Muscle of leg (tissue), 16 donors: ENCODE measurements at places on chromosomes 3 and 15. TPM values are rescaled to one million over a fixed set of nuclear protein-coding genes. Genes with fewer than 3 reads are reported as not detected.

- no peaks in the 10 kb centered on the region for H3K4me1 ChIP-seq
- H3K27ac ChIP-seq: no peak overlapping the region
- no peaks in the 10 kb centered on the region for H3K27me3 ChIP-seq
- H3K4me3 ChIP-seq: no peak overlapping the region
- H3K36me3 ChIP-seq: peaks cover 36% of the 10 kb centered on the region
- no peak for DNase-seq
Measured at GRCh38 chr3:43079536-43080332, 26.1 kb downstream of the POMGNT2 start.

DNA sequence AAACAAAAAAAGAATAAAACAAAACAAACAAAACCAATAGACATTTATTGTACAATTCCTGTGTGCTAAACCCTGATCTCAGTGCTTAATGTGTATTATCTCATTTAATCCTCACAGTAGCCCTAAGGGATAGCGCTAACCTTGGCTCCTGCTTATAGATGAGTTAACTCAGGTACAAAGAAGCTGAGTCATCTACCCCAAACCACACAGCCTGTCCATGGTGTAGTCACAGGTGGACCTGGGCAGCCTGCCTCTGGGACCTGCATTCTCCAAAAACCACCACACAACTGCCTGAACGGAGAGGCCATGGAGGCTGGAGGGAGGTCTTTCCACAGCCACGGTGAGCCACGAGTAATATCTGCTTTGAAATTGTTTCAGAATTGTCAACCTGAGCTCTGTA is 5.5 kb upstream of the CLN6 start:
- H3K27ac ChIP-seq: no peak overlapping the region
- DNase-seq: no peak
- H3K36me3 ChIP-seq: no peaks in the 10 kb centered on the region

DNA sequence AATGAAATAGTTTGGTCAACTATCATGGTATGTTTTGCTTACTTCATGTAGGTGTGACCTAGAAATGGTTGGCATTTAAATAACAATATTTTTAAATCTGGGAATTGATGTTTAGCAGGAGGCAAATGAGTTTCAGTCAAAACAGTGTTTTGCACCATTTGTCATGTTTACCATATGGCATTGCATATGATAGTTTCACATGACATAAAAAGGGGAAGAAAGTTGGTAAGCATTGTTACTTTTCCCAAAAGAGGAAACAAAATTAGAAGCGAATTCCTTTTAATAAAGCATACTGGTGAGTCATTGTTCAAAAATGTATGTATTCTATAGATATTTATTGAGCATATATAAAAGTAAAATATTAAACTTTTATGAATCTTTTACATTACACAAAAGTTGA is 2.3 kb downstream of the RNF13 start:
- H3K4me3 ChIP-seq: no peak overlapping the region
- DNase-seq: peak; percentile 51
- no peak overlapping the region for H3K27ac ChIP-seq
- H3K27me3 ChIP-seq: no peaks in the 10 kb centered on the region
- peaks cover 11% of the 10 kb centered on the region for H3K4me1 ChIP-seq

The HTD2 gene
- polyA plus RNA-seq: 10.3 TPM

DNA sequence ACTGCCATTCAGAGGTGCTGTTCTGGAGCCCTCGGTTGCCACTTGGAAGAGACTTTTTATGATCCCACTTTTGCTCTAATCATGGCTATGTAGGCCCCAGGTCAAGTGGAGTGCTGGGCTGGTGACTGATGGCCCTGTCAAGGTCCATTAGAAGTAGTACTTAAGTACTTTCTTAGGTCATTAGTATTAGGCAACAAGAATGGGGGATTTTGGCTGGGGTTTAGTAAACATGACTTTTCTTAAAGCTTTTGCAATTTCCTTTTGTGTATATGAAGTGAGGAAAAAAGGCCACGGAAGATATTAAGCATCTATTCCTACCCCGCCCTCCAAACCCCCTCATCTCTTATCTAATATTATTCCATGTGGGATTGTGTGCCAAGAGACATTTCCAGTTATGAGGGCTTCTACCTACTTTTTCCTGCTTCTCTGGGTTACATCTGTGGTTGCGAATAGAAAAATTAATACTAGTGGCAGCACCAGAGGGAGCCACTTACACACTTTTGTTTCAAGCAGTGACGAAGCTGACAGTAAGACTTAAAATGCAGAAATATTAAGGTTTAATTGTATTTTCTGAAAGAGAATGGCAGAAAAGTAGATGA is 13.9 kb downstream of the NLGN1 start:
- DNase-seq: peak; percentile 61
- no peaks in the 10 kb centered on the region for H3K27me3 ChIP-seq
- no peaks in the 10 kb centered on the region for H3K4me1 ChIP-seq
- H3K36me3 ChIP-seq: no peaks in the 10 kb centered on the region
- no peak overlapping the region for H3K27ac ChIP-seq
- no peak overlapping the region for H3K4me3 ChIP-seq

DNA sequence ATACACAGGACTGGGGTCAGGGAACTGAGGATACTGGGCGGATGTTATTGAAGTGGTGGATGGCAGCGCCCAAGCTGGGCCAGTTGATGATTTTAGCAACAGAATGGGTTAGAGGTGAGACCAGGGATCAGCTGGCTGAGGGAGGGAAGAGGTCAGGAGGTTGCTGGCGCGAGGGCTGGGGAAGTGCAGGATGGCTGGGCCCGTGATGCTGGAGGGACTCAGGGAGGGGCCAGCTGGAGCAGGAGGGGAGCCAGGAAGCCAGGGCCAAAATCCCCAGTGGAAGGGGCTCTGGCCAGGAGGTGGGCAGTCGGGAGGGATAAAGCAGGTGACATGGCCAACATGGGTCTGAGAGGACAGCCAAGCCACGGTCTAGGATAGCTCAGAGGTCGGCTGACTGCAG is 178.0 kb downstream of the NSMCE3 start:
- H3K4me1 ChIP-seq: no peaks in the 10 kb centered on the region
- H3K36me3 ChIP-seq: no peaks in the 10 kb centered on the region
- no peak overlapping the region for H3K27ac ChIP-seq

The CEP19 gene
- polyA plus RNA-seq: 1.5 TPM

The ZPLD1 gene
- polyA plus RNA-seq: not detected

The STARD9 gene
- polyA plus RNA-seq: 13.5 TPM

DNA sequence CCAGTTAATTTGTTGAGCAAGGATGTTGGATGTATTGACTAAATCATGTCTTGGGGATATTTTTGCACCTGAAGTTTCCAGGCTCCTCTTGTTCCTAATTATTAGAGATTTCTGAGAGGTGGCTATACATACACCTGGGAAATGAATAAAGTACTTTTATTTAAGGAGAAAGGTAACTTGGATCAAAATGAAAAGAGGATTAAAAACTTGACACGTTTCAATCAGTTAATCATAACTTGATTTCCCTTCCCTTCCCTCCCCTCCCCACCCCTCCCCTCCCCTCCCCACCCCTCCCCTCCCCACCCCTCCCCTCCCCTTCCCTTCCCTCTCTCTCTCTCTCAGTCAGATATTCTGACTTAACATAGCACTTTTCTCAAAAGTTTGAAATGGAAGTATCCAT is 126.3 kb downstream of the KCNH8 start:
- H3K36me3 ChIP-seq: no peaks in the 10 kb centered on the region
- no peaks in the 10 kb centered on the region for H3K4me1 ChIP-seq
- no peak overlapping the region for H3K27ac ChIP-seq
- no peaks in the 10 kb centered on the region for H3K27me3 ChIP-seq

DNA sequence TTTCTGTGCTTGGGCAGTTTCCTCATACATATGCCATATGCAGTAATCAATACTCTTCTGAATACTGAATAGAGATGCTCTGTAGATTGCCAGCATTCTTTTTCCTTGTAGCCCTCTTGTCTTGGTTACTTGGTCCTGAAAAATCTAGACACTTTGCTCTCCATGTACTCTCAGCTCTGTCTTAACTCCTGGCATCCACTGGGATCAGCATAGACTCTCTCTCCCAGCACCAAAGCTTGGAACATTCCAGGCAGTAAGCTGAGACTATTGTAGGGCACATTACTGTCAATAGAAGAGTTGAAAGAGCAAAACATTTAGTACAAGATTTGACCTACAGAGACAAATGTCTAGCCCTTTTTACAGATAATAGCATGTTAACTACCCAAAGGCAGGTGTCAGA is 1100.3 kb downstream of the TBL1XR1 start:
- no peaks in the 10 kb centered on the region for H3K27me3 ChIP-seq
- DNase-seq: no peak
- H3K36me3 ChIP-seq: no peaks in the 10 kb centered on the region
- H3K27ac ChIP-seq: no peak overlapping the region
- H3K4me3 ChIP-seq: no peak overlapping the region
- H3K4me1 ChIP-seq: no peaks in the 10 kb centered on the region

DNA sequence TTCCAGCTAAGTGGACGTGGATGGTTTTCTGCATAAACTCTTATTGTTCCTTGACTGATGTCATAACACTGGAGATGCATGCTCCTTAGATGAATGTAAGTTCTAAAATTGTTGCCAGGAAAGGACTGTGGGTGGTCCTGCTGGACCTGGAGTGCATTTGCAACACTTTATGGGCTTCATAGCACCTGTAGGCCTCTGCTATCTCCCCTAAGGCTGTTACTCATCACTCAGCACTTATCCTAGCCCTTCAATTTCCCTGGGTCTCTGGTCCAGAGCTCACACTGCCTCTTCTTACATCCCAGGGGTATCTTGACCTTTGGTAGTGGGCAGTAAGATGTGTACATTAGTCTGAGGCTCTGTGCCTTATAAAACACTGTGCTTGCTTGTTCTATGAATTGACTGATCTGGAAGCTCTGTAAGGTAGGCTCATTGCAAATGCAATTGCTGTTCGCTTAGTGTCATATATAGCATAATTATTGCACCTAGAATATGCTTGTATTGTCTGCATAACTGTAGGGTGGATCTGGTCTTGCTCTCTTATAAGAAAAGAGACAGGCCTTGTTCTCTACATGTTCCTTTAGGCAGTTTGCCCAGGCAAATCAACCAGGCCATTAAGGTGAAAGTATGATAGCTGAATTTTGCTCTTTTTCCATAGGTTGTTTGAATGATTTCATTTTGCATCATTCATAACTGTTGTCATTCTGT is 35.8 kb downstream of the SLCO3A1 start:
- H3K27ac ChIP-seq: no peak overlapping the region
- H3K27me3 ChIP-seq: no peaks in the 10 kb centered on the region
- peak; percentile 43 for DNase-seq
- H3K4me3 ChIP-seq: no peak overlapping the region
- no peaks in the 10 kb centered on the region for H3K36me3 ChIP-seq
- no peaks in the 10 kb centered on the region for H3K4me1 ChIP-seq

DNA sequence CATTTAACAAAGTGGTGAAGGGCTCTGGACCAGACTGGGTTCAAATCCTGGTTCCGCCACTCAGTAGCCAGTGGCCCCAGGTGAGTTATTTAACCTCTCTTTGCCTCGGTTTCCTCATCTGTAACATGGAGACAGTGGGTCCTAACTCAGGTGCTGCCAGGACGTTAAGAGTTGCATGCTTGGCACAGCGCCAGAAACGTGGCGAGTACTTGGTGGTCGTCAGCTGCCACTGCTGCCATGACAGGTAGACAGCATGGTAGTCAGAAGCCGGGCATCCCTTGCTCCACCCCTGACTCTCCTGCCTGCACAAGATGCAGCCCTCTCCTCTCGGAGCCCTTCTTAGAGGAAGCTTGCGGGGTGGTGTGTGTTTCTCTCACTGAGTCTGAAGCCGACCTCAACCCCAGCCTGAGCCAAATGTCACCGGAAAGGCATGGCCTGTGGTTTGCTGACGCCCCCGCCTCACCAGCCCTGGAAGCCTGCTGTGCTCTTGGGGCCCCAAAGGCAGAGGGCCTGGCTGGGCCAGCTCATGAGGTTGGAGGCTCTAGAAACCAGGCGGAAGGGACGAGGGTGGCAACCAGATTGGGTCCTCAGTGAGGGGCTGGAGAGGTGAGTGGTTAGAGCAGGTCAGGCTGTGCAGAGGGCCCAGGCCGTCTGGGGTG is 160.8 kb upstream of the TLE3 start:
- no peaks in the 10 kb centered on the region for H3K36me3 ChIP-seq
- peak overlapping the region; percentile 69 for H3K27ac ChIP-seq
- H3K4me1 ChIP-seq: peaks cover 45% of the 10 kb centered on the region
- DNase-seq: no peak
- no peak overlapping the region for H3K4me3 ChIP-seq
- H3K27me3 ChIP-seq: peaks cover 8% of the 10 kb centered on the region

The ITIH1 gene
- polyA plus RNA-seq: 3.3 TPM

DNA sequence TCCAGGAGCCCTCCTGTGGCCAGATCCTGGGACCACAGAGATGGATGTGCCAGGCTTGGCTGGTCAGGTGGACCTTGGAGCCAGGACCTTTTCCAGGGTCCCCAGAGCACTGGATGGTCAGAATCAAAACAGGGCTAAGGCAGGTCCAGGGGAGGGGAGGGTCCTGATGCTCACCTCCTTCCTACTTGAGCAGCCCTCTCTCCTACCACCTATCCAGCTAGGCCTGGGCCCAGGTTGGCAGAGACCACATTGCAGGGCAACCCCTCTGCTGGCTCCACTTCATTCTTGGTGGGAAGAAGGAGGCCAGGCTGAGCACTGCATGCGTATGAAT is 28.5 kb upstream of the SFMBT1 start:
- H3K27ac ChIP-seq: no peak overlapping the region
- H3K36me3 ChIP-seq: no peaks in the 10 kb centered on the region

GRCh38 chr3:162998205-162998604 is 1501.6 kb downstream of the OTOL1 start:
- H3K4me1 ChIP-seq: no peaks in the 10 kb centered on the region
- no peak overlapping the region for H3K4me3 ChIP-seq
- no peaks in the 10 kb centered on the region for H3K27me3 ChIP-seq
- H3K36me3 ChIP-seq: no peaks in the 10 kb centered on the region
- no peak for DNase-seq

GRCh38 chr3:122946185-122946584 is 81.4 kb downstream of the SEMA5B start:
- no peaks in the 10 kb centered on the region for H3K36me3 ChIP-seq
- peaks cover 34% of the 10 kb centered on the region for H3K4me1 ChIP-seq
- DNase-seq: no peak
- no peak overlapping the region for H3K27ac ChIP-seq
- H3K27me3 ChIP-seq: peaks cover 5% of the 10 kb centered on the region

DNA sequence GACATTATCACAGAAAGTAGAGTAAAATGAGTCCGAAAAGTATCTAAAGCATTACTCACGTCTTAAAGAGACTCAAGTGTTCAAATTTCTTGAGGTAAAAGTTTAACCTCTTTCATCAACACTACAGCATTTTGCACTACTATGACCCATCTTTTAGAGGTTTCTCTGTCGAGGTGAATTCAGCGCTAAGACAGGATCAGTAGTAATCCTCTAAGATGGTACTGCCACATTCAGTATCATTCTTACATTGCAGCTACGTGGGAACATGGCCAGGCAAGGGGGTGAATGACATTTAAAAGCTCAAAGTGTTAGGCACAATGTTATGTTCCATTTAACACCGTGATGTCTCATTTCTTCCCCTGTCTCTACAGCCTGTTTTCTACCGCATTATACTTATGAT is 210.8 kb downstream of the FMN1 start:
- H3K36me3 ChIP-seq: no peaks in the 10 kb centered on the region
- H3K4me3 ChIP-seq: no peak overlapping the region
- H3K27ac ChIP-seq: no peak overlapping the region
- H3K4me1 ChIP-seq: no peaks in the 10 kb centered on the region
- H3K27me3 ChIP-seq: no peaks in the 10 kb centered on the region
